ENCODE measurements at places on chromosomes 1 and 21.

GRCh38 chr1:155650231-155650757 lies 38.3 kb downstream of the YY1AP1 start:
- no peak for DNase-seq

- no peak for DNase-seq
Measured at GRCh38 chr1:97926017-97926708, 5.3 kb upstream of the DPYD start.

GRCh38 chr1:17735348-17735747 lies 19.8 kb upstream of the ACTL8 start:
- no peak for DNase-seq

- no peak for DNase-seq
Measured at GRCh38 chr1:167332503-167332902, 111.8 kb downstream of the POU2F1 start.

DNA sequence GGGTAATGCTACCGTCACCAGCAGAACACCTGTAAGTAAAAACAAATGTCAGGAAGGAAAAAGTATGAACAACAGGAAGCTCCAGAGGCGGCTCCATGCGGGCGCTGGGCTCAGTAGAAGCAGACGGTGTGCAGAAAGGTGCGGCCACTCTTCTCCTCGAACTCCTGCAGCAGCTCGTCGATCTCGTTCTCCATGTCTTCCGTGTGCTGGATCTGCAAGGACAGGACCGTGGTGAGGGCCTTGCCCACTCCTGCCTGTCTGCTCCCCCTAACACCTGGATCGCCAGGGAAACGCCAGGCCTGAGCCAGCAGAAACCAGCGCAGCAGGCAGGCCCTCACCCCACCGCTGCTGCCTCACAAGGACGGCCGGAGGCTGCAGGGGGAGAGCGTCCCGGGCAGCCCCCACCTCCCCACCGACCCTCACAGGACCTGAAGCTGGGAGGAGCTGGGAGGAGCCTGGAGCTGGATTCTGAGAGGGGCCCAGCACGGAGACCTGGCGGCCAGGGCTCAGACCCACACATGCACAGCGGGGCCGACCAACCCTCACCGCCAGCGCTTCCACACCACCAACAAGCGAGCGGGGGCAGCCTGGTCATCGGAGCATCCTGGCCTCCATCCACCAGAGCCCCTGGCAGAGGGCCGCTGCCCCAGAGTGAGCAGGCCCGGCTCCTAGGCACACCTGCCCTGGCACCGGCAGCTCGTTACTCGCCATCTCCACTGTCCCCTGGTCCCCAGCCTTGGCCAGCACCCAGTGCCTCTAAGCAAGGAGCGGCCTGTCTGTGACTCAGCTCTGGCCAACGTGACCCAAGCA lies 1.7 kb upstream of the TMEM240 start:
- DNase-seq: no peak

GRCh38 chr1:204316164-204316563 lies 43.6 kb downstream of the PLEKHA6 start:
- no peak for DNase-seq

DNA sequence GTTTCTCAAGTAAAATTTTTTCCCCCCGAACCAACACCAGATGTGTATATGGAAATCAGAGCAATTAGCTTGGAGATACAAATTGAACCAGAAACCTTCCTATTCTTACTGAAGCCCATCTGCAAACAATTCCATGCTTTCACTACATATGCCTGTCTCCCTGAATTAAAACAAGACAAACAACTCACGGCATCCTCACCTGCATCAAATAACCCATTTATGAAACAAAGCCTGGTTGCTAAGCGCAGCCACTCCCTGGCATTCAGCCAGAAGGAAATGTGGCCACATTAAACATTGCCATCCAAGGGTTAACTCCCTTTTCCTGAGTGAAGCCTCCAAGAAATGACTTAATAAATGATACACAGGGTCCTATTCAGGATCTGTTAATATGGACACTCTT lies 55.3 kb downstream of the APP start:
- peak; percentile 97 for DNase-seq

GRCh38 chr1:232965124-232965911 lies 14.9 kb downstream of the NTPCR start:
- DNase-seq: no peak

DNA sequence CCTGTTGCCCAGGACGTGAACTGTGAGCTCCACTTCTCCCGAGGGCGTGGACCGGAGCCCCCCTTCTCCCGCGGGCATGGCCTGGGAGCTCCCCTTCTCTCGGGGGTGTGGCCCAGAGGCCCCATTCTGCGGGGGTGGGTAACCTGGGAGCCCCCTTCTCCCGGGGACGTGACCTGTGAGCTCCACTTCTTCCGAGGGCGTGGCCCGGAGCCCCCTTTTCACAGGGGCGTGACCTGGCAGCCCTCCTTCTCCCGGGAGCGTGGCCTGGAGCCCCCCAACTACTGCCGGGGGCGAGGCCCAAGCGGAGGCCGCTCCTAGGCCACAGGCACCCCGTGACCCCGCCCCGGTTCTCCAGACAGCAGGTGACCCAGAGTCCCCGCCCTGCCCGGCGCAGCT lies 320 bp downstream of the C1orf174 start:
- no peak for DNase-seq

- DNase-seq: no peak
Measured at GRCh38 chr1:100134872-100135271, 1.9 kb downstream of the TRMT13 start.

DNA sequence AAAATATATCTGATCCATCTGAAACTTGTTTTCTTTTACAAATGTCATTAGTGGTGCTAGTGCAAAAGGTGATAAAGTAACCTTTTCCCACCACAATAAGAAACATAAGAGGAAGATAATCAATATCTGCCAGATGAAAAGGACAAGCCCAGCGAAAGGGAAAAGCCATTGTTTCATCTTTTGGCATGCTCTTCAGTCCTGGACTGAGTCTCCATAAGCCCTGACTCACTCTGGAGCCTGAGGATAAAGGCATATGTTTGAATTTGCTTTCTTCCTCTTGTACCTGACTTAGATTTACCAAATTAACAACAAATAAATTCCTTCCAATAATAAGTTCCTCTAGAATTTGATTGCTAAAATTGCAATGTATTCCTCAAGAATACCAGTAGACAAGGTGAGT lies 13.6 kb downstream of the DNAJC11 start:
- no peak for DNase-seq

DNA sequence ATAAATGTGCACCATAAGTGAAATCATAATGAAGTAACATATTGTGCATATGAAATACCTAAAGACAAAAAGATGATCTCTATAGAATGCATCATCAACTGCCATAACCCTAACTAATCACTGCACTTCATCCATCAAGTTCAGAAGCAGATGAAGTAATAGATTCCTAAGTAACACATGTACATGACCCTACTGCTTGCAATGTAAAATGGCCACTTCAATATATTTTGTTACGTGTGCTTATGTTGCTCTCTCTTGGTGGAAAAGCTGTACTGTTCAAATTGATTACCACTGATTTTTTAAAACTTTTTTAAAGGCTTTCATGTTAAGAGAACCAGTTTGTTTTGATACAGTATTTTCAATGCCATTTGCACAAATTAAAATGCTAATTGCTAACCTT lies 141.8 kb downstream of the TTLL7 start:
- peak; percentile 35 for DNase-seq

- DNase-seq: no peak
Measured at GRCh38 chr1:201307231-201307630, 23.9 kb downstream of the PKP1 start.

GRCh38 chr1:107871259-107871658 lies 93.7 kb downstream of the VAV3 start:
- no peak for DNase-seq

GRCh38 chr1:112548547-112548946 lies 39.8 kb downstream of the WNT2B start:
- no peak for DNase-seq

Data from COR-L47 (cell line).